ENCODE measurements at places on chromosomes 5 and 9. TPM values are rescaled to one million over a fixed set of nuclear protein-coding genes. Genes with fewer than 3 reads are reported as not detected.

Gene CCNJL
- polyA plus RNA-seq, result not detected

Gene PCYOX1L
- polyA plus RNA-seq, result 19.2 TPM

Gene CBY3
- 0.70 TPM for polyA plus RNA-seq

Gene NKD2
- polyA plus RNA-seq, result not detected

Gene FRMD3
- polyA plus RNA-seq, result not detected
